Mucosa of descending colon (tissue), 3 donors: ENCODE measurements at places on chromosomes 11 and 22.

DNA sequence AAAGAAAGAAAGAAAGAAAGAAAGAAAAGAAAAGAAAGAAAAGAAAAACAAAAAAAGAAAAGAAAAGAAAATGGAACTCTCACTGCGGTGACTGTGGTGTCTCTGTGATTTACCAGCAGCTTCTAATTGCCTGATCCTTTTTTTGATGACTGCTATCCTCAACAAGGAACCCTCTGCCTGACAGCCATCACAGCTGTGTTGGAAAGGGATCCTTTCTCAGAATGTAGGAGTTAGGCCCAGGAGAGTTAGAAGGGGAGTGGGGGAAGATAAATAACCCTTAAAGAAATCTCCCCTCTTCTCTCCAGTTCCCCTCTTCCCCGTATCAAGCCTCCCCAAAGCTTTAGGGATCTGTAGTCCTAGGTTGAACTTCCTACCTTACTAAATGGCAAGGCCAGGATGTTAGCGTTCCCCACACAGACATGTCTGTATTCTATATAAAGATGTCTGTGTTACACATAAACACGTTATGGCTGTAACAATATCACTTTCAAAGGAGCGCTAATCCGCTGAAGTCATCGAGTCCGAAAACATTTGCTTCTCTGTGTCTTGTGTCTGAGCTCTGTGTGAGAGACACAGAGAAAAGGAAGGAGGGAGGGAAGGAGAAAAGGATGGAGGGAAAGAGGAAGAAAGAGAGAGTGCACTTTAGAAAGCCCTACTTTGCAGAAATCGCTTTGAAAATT, 26.8 kb upstream of the WT1 start:
- DNase-seq = no peak

- no peak for DNase-seq
These were observed 151.9 kb downstream of the LDLRAD3 start for GRCh38 chr11:36095716-36096115.

DNA sequence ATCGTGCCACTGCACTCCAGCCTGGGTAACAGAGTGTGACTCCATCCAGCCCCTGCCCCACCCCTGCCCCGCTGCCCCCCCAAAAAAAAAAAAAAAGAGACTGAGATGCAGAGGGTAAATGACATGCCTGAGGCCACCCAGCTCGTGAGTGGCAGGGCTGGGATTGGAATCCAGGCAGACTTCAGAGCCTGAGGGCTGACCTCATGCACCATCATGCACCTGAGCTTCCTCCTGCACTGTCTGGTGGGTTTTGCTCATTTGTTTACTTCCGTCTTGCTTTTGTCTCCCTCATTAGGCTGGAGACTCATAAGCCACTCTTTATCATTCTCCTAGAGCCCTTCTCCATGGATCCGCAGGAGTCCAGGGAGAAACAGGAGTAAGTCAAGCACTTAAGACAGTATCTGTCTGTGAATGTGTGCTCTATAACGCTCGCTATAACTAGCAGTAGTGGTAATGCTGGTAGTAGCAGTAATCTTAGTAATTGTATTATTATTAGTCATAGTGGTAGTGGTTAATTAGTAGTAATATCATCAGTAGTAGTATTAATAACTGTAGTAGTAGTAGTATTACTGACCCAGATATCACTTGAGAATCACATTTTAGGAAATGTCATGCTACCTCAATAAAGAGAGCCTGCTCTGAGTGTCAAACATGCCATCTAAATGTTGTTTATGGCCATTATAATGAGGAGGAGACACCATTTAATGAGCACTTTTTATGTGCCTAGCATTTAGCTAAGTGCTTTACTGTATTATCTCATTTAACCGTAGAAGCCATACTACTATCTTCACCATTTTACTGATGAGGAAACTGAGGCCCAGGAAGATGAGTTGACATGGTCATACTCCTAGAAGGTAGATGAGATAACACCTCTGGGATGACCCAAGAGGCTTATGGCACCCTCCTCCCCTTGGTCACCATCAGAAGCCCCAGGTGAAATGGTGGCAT, 85.0 kb downstream of the NAT10 start:
- DNase-seq = no peak

GRCh38 chr11:104564921-104565582, 333.2 kb downstream of the CASP12 start:
- no peak for DNase-seq

DNA sequence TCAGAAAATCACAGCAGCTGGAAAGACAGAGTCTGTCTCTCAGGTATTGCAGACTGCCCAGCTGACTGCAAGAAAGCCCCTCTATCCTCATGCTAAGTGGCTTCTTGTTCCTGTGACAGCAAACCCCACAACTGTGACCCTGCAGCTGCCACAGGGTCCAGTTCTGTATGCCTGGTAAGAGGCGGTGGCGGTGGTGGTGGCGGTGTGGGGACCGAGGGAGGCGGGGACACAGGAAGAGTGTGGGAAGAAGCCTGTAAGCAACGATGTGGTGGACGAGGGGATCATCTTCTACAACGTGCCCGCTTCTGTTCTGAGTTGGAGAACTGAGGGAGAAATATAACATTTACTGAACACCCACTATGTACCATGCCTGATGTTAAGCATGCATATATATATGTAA, 112.4 kb downstream of the TENM4 start:
- no peak for DNase-seq

DNA sequence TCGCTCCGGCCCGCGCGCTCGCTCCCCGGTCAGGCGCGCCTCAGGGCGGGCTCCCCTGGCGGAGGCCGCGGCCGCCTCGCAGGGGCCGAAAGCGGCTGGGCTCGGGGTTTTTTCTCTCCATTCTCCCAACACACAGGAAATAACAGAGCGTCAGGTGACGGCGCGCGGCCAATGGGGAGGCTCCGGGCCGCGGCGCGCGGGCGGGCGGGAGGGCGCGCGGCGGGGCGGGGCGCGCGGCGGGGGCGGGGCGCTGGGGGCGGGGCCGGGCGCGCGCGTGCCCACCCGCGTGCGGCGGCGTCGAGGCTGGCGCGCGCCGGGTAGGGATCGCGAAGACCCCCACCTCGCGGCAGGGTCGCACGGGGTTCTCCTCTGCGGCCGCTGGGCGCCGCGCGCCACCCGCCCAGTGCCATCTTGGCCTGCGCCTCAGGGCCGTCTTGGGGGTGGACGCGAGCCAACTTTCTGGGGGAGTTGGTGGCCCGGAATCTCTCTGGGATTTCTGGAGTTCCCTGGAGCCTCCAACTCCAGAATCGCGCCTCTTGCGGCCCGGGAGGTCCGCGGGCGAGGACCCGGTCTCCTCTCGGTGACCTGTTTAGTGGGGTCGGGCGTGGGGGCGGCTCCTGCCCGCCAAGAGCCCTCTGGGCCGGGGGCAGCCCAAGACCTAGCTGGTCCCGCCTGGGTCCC, at the start of gene TCF20:
Gene TCF20 (minus strand): TSS at position 144 of the 681 bp plus-strand sequence. CDS start 55,348 bp downstream, outside the sequence.
- peak; percentile 86 for DNase-seq

DNA sequence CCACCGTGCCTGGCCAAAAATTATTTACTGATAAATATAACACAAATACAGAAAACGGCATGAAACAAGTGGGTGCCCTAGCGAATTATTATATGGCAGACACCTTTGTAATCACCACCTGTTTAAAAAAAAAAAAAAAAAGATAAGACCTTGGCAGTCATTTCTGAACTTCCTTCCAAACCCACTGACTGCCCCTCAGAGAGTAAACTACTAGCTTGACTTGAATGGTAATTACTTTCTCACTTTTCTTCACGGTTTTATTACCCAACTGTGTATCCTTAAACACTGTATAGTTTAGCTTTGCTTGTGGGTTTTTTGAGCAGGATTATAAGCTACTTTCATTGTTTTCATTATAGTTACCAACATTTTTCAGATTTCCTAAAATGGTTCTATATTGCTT, 23.7 kb downstream of the SFI1 start:
- no peak for DNase-seq

- DNase-seq = peak; percentile 77
These were observed 689 bp downstream of the TAF10 start for GRCh38 chr11:6611092-6611962.

- DNase-seq = no peak
These were observed 406.2 kb upstream of the CADM1 start for GRCh38 chr11:115910379-115910778.

DNA sequence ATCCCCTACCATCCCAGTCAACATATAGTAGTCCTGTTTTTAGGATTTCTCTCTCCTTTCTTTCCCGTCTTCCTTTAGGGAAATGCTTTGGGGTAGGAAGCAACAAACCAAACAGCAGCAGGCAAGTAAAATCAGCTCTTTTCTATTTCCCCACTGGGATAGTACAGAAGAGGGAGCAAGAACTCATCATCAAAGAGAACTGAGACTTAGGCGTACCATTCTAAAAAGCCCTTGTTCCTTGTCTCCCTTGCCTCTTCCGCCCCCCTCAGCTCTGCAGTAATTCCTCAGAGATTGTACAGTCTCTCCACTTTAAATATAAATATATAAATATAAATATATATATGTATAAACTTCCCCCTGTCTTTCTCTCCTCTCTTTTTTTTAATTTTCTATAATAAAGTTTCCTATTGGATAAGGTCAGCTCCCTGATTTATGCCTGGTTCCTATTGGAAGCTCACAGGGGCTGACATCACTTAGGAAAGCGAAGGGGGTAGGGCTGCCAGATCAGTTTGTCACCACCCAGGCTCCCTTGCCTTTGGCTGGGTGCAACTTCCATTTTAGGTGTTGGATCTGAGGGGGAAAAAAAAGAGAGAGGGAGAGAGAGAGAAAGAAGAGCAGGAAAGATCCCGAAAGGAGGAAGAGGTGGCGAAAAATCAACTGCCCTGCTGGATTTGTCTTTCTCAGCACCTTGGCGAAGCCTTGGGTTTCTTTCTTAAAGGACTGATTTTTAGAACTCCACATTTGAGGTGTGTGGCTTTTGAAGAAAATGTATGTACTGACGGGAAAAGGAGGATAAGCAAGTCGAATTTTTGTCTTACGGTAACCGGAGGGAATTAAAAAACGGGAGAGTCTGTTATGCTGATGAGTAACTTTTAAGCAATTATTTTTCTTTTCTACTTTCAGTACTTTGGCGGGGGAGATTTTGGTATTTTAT, at the start of gene CTNND1:
Gene CTNND1 (plus strand): TSS at position 502 of the 934 bp plus-strand sequence. CDS start 29,677 bp downstream, outside the sequence.
- DNase-seq = peak; percentile 92

GRCh38 chr11:35549787-35550186, 24.4 kb upstream of the PAMR1 start:
- no peak for DNase-seq

DNA sequence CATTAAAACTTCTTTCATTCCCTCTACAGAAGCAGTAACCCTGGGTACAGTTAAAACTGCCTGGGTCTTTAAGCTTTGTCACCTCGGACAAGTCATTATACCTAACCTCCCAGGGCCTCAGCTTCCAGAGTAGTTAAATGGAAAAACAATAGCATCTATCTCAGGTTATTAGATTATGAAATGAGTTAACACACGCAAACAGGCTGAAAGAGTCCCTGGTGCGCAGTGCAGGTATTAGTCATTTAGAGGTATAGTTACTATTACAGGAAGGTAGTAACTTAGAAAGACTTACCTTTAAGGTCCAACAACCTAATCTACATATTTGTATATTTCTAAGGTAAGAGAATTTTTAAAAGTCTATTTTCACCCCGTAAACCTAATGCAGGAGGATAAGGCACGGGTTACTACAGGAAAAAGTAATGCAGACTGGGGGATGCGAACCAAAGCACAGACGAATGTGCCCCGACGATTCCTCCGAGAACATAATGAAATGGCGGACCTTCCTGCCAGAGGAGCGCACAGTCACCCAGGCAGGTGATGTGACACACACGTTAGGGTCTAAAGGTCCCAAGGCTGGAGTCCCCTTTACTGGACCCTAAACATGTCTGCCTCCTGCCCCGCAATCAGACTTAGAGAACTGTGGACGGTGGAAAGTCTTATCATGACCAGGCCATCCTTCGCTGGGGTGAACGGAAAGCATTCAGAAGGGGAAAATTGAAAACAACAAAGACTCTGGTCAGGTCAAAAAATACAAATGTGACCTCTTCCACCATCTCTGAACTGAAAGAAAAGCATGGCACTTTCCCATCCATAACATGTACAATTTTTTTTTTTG, 1.3 kb downstream of the NAP1L4 start:
- no peak for DNase-seq

DNA sequence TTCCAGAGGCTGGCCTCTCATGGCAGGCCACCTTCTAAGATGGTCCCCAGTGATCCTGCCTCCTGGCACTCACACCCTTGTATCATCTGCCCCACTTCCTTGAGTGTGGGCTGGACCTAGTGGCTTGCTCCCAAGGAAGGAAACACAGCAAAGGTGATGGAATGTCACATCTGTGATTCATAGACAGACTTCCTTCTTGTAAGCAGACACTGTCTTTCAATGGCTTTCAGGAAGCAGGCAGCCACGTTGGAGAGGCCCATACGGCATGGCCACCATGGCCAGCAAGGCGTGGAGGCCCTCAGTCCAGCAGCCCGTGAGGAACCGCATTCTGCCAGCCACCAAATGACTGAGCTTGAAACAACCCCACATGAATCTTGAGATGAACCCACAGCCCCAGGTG, 11.3 kb downstream of the LMO1 start:
- DNase-seq = no peak

GRCh38 chr11:110409174-110409573, 20.6 kb upstream of the FDX1 start:
- no peak for DNase-seq

GRCh38 chr11:79157738-79158137, 283.1 kb downstream of the TENM4 start:
- DNase-seq = no peak

DNA sequence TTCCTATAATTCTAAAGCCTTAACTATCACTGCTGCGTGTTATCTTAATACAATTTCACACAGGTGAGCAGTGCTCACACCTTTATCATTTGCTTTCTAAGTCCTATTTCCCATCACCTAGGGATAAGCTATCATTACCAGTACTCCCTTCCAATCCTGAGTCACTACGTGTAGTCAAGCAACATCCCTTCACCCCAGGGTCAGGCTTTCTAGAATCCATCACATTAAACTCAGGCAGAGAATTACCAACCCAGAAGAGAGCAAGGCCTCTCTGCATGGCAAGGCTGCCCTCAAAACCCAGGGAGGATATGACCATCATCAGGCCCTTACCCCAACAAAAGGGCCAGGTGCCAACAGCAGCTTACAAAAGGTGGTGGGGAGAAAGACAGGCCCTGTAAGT, 9.8 kb downstream of the PACSIN2 start:
- DNase-seq = no peak

DNA sequence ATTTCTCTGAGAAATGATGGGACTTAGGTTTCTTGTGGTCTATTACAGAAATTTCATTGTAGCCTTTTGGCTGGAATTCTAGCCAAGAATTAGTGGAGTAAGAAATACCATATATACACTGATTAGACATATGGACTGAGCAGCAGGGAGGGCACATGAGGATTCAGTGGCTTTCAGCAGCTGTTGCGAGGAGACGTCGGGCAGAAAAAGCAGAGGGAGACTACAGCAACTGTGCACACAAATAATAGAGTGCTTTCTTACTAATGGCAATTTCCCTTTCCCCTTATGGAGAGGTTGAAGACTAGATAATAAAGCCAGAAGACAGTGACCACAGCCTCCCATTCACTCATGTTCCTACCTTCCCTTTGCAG, 35.4 kb upstream of the CCDC34 start:
- DNase-seq = no peak

- no peak for DNase-seq
These were observed 15.6 kb upstream of the DENND5A start for GRCh38 chr11:9280655-9281301.

DNA sequence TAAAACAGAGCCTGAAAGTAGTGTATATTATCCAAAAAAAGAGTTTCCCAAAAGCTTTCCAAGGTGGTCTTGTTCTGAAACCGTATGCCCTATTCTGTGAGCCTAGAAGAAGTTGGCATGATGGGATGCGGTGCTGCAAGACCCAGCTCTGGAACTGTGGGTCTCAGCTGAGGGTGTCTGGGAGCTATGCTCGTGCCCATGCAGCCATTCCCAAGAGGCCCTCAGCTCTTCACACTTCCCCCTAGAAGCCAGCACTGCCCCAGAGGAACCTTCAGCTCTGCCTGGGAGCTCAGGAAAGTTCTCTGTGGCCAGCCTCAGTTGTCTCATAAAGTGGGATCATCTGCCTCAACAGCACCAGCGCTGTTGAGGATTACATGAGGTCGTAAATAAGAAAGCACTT, 6.4 kb upstream of the SYT12 start:
- DNase-seq = no peak
